CD4-positive, alpha-beta memory T cell (primary cell): ENCODE measurements at places on chromosomes 5 and 9. TPM values are rescaled to one million over a fixed set of nuclear protein-coding genes. Genes with fewer than 3 reads are reported as not detected.

DNA sequence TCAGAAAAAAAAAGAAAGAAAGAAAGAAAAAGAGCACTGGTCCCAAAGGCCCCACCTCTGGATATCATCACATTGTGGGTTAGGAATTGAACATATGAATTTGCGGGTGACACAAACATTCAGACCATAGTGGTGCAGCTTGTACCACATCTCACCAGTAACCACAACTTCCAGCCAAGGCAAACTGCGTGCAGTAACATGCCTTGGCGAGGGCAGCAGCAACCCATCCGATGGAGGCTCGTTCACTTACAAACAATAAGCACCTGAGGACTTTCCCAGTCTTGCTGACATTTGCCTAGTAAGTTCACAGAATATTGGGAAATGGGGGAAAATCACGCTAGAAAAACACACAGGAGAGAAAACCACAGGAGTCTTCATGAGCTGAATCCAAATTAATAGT lies 508.1 kb downstream of the ZNF608 start:
- H3K36me3 ChIP-seq = no peaks in the 10 kb centered on the region
- no peak for DNase-seq

GRCh38 chr5:1814183-1815020 lies 13.2 kb downstream of the NDUFS6 start:
- H3K27me3 ChIP-seq = no peaks in the 10 kb centered on the region
- DNase-seq = no peak
- H3K4me3 ChIP-seq = no peak overlapping the region
- no peak overlapping the region for H3K27ac ChIP-seq

DNA sequence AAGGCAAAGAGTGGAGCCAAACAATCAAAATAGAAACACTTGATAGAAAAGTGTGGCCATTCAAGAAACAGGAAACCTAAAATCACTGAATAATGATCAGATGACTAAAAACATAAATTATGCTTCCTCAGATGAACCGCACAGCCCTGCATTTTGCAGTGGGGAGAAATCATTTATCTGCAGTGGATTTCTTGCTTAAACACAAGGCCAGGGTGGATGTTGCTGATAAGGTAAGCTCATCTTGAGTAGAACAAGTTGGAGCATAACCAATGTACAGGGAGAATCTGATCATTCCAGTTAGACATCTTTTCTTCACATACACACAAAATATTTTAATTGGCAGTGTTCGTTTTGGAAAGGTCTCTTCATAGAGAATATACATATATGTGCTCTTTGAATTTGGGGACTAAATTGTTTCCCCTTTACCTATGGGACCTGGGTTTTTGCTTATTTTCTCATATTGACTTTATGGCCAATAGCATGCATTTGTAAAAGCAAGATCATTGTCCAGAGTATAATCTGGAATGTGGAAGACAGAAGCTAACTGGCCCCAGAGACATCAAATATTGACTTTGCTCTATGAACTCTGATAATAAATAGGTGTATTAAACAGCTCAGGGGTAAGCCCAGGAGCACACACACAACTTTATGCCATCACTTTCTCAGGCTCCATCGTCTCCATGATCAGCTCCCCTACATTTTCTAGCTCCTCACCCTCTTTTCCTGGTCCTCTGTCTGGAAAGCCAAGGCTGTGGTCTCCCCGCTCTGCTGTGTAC lies 9.1 kb downstream of the ANKDD1B start:
- H3K4me3 ChIP-seq = no peak overlapping the region
- no peaks in the 10 kb centered on the region for H3K27me3 ChIP-seq
- no peaks in the 10 kb centered on the region for H3K36me3 ChIP-seq
- DNase-seq = no peak

- no peak for DNase-seq
- H3K36me3 ChIP-seq = no peaks in the 10 kb centered on the region
- no peaks in the 10 kb centered on the region for H3K27me3 ChIP-seq
- no peak overlapping the region for H3K27ac ChIP-seq
Measured at GRCh38 chr9:1759009-1759408, 256.1 kb upstream of the SMARCA2 start.

DNA sequence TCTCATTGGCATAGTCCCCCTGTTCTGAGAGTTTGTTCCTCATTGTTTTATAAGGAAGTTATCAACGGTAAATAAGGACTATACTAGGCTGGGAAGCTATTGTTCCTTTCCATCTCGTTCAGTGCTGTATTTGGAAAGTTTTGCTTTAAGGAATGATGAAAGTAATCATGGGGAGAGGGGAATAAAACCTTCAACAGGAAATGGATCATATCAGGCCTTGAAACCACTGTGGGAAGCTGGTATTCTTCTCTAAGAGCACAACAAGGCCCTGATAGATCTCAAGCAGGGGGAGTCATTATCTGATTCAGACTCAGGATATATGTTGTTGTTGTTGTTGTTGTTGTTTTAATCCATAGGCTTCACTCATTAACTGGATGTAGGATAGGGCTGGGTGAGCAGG lies 474.5 kb downstream of the ENC1 start:
- no peaks in the 10 kb centered on the region for H3K27me3 ChIP-seq
- H3K27ac ChIP-seq = no peak overlapping the region
- no peak for DNase-seq
- no peaks in the 10 kb centered on the region for H3K36me3 ChIP-seq
- H3K4me3 ChIP-seq = no peak overlapping the region

- DNase-seq = no peak
- no peaks in the 10 kb centered on the region for H3K4me1 ChIP-seq
- H3K4me3 ChIP-seq = no peak overlapping the region
- no peak overlapping the region for H3K27ac ChIP-seq
- no peaks in the 10 kb centered on the region for H3K27me3 ChIP-seq
- no peaks in the 10 kb centered on the region for H3K36me3 ChIP-seq
Measured at GRCh38 chr5:145510324-145510723, 324.8 kb downstream of the PRELID2 start.

DNA sequence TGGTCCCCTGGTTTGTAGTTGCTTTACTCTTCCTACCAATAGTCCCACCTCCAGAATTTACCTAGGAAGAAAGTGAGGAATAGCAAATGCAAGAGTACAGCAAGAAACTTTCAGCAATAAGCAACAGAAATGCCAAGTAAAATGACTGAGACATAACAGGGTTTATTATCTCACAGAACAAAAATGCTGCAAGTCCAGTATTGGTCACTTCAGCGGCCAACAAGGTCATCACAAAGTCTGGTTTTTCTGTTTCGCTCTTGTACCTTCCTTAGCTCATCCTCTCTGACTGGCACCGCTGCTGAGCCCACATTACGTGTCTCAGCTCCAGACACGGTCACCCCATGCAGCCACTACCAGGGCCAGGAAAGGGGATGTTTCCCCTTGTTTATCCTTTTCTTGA lies 82.7 kb downstream of the RFK start:
- no peak for DNase-seq
- no peaks in the 10 kb centered on the region for H3K36me3 ChIP-seq
- no peak overlapping the region for H3K4me3 ChIP-seq
- H3K4me1 ChIP-seq = no peaks in the 10 kb centered on the region
- H3K27ac ChIP-seq = no peak overlapping the region

- no peak for DNase-seq
- no peak overlapping the region for H3K27ac ChIP-seq
- H3K27me3 ChIP-seq = no peaks in the 10 kb centered on the region
- H3K4me3 ChIP-seq = no peak overlapping the region
- H3K4me1 ChIP-seq = no peaks in the 10 kb centered on the region
Measured at GRCh38 chr5:145499483-145499882, 335.7 kb downstream of the PRELID2 start.

DNA sequence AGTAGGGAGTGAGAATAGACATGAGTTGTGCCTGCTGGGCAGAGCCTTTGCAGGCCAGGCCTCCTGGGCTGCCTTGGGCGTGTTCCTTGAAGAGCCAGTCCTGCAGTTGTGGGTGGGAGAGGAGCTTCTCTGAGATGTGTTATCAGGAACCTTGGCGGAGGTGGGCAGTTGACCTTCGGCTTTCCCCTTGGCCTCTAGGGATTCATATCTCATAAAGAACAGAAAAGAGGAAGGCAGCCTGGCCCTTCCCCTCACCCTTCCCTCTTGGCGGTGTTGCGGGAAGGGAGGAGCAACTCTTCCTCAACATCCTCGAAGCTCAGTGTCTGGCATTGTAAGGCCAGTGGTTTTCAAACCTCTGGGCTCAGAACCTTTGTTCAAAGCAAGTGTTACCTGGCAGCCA lies 59.2 kb downstream of the DAPK1 start:
- no peak overlapping the region for H3K27ac ChIP-seq
- no peaks in the 10 kb centered on the region for H3K36me3 ChIP-seq
- no peak for DNase-seq
- no peak overlapping the region for H3K4me3 ChIP-seq

SCAMP1 gene
- 28.9 TPM for total RNA-seq

SV2C gene
- not detected for total RNA-seq

DNA sequence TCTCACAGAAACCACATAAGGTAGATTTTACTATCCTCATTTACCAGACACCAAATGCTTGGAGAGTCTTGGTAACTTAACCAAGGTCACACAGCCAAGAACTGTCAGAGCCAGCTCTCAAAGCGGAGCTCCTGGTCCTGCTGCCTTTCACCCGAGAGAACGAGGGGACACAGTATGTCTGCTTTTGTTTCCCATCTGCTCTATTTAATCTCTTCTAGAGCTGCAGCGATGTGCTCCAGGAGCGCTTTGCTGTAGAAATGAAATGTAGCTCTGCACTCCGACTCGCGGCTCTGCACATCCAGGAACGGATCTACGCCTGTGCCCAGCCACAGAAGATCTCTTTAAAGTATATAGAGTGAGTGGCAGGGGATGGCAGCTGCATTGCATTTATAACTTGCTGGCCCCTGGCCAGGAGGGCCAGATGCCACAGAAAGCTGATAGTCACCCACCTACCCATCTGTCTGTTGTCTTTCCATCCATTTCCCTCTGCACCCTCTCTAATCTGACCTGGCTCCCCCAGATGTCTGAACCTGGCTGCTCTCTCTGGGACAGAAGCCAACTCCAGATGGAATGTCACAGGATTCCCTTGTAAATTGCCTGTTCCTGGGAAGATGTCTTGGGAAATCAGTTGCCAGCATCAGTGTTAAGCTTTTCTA lies 21.4 kb upstream of the TRMT10B start:
- no peaks in the 10 kb centered on the region for H3K4me1 ChIP-seq
- no peak for DNase-seq
- no peaks in the 10 kb centered on the region for H3K36me3 ChIP-seq
- no peaks in the 10 kb centered on the region for H3K27me3 ChIP-seq
- no peak overlapping the region for H3K4me3 ChIP-seq

DNA sequence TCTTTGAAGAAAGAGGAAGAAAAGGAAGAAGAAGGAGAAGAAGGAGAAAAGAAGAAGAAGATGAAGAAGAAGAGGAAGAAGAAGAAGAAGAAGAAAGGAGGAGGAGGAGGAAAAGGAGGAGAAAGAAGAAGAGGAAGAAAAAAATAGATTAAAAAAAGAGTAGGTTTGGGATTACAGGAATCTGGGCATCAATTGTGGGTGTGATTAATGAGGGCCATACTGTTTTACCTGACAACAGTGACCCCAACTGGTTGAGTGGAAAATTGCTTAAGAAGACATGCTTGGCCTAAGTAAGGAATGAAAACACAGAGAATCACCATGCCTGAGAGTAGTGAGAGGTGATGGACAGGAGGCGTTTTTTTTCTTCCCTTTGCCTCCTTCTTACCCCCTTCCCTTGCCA lies 114.6 kb downstream of the FAM170A start:
- peak; percentile 9 for DNase-seq
- no peak overlapping the region for H3K4me3 ChIP-seq
- H3K4me1 ChIP-seq = no peaks in the 10 kb centered on the region
- no peaks in the 10 kb centered on the region for H3K36me3 ChIP-seq

DNA sequence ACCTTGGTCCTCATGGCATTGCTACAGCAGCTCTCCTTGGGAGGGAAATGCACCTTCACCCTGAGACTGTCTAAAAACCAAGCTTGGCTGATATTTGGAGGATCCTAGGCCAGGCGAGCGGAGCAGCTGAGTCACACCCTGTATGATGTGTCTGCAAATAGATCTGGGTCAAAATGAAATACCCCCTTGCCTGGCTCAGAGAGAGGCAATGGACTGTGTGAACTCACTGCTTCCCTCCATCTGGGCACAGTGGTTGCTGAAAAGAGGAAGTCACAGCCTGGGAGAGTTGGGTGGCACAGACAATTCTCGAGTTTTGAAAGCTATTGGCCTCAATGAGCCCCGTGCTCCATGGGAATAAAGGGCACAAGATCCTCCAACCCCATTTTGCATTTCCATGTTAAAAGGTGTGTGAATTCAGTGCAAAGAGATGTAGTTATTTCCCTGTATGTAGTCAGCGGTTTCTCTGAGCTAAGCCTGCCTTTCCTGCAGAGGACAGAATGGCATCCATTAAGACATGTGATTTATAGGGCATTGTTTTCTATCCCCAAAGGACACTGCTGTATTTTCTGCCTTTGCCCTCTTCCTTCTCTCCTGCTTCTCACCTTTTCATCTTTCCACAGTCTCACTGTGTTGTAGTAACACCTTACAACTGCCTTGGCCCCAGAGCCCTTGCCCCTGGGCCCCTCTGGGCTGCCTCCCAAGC lies 177.2 kb downstream of the GADD45G start:
- H3K4me1 ChIP-seq = no peaks in the 10 kb centered on the region
- no peak for DNase-seq
- no peak overlapping the region for H3K4me3 ChIP-seq
- H3K27me3 ChIP-seq = no peaks in the 10 kb centered on the region
- no peak overlapping the region for H3K27ac ChIP-seq

PPIC gene
- total RNA-seq = not detected

ISCA1 gene
- 34.6 TPM for total RNA-seq

HAND1 gene
- not detected for total RNA-seq

CDC20B gene
- total RNA-seq = not detected

LCN1 gene
- not detected for total RNA-seq

DNA sequence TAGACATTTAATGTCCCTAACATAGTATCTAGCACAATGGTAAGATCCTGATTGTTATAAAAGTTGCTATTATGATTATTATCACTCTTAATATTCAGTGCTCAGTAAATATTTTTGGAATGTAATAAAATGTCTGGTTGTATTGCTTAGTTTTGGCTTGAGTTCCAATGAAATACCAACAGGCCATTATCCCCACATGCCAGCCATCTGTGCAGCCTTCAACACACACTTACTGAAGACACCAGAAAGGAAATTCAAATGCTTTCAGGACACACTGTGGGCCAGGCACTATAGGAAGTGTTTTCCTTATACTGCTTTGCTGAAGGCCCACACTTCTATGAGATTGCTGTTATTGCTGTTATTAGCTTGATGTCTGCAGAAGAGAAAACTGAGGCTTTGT lies 157.5 kb downstream of the TRIM32 start:
- DNase-seq = no peak
- H3K36me3 ChIP-seq = no peaks in the 10 kb centered on the region
